ENCODE measurements at places on chromosomes 11 and 22.

DNA sequence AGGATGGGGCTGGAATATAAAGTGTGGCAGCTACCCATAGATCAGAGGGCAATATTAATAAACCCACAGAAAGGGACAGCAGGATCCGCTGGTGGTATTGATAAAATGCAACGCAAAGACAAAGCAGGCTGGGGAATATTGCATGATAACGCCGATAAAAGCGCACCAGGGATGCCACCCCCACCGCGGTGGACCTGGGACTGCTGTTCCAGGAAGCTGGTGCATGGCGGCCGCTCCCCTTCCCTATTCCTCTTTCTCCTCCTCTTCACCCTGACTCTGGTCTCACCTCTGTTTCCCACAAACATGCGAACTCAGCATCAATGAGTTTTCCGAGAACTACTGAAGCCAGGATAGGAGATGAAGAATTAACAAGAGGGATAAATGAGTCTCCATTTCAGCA, 20.2 kb downstream of the SPATA19 start:
- DNase-seq: no peak

- DNase-seq: peak; percentile 85
These were observed 104.4 kb upstream of the PLET1 start for GRCh38 chr11:112364962-112365481.

- DNase-seq: peak; percentile 92
These were observed 114.5 kb downstream of the MAML2 start for GRCh38 chr11:96228473-96228891.

DNA sequence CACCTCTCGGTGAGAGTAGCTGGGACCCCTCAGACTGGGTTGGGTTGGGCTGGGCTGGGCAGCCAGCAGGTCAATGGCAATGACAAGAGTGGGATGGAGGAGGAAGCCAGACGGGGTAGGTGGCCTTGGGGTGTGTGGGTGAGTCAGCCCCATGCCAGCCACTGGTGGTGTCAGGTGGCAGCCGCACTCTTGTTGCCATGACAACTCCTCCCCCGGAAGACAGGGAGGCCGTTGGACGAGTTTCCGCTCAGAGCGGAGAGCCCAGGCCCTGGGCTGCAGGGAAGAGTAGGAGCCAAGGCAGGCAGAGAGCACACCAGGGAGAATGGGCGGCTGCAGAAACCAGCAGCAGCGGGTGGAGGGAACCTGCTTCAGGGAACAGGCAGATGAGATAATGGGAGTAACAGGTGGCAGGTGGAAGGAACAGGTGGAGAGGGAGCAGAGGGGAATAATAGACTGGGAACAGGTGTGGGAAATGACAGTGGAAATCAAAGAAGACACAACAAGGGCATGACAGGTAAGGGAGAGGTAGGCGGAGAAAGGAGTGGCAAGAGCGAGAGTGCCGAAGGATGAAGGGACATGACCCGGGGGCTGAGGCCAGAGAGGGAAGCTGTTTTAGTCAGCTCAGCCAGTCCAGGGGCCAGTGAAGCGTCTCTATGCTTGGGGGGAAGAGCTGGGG, 8.7 kb downstream of the SPTBN2 start:
- peak; percentile 74 for DNase-seq

- no peak for DNase-seq
These were observed 165.7 kb downstream of the CADM1 start for GRCh38 chr11:115338476-115338875.

GRCh38 chr22:48838846-48839730, 988.6 kb downstream of the BRD1 start:
- DNase-seq: no peak

GRCh38 chr11:2210366-2211112, 38.9 kb upstream of the TH start:
- DNase-seq: no peak

DNA sequence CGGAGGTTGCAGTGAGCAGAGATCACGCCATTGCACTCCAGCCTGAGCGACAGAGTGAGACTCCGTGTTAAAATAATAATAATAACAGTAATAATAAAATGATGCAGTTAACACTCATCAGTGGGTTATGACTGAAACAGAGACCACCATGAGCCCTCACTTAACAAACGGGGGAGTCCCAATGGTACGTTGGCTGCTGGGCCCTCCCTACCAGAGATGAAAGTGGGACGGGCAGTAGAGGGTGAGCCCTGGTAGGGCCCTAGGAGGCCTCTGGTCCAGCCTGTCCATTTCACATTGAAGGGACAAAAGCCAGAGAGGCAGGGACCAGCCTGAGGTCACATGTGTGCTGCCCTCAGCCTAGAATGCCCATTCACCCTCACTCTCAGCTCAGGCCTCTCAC, 13.7 kb upstream of the KIAA0930 start:
- DNase-seq: no peak

DNA sequence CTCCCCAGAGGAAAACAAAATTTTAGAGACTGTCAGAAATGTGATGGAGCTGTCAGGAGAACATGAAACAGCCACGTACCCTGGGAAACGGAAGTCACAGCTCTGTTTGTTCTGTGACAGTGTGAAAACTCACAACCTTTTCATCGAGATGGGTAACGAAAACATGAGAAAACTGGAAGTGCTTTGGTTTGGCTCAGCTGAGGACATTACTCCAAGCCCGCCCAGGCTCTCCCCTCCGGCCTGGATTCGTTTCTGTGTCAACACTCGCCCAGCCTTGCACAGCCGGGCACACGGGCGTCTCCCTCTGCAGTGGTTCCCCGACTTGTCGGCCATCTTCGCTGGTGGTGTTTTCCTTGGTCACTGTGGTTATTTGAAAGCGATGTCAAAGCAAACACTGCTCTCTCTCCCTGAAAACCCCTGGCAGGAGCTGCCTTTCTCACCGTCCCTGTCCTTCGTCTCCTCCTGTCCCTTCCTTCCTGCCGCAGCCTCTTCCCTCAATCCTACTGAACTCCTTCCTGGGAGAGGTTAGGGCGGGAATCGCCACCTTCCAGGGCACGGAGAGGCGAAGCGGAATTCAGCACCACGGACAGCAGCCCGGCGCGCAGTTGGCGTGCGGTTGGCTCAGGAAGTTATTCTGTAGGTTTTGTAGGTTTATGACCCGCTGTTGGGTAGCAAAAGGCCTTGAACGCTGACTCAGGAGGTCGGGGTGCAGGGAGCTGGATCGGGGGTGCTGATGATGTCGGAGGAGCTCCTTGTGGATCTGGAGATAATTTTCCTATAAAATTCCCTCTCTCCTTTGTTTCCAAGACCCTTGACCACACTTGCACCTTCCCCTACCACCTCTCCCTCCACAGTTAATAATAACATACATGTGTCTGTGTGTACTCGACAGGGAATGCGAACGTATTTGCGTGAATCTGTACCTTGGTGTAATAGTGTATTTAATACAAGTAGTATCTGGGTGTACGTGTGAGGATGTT, 13.1 kb upstream of the RPS19BP1 start:
- DNase-seq: no peak

DNA sequence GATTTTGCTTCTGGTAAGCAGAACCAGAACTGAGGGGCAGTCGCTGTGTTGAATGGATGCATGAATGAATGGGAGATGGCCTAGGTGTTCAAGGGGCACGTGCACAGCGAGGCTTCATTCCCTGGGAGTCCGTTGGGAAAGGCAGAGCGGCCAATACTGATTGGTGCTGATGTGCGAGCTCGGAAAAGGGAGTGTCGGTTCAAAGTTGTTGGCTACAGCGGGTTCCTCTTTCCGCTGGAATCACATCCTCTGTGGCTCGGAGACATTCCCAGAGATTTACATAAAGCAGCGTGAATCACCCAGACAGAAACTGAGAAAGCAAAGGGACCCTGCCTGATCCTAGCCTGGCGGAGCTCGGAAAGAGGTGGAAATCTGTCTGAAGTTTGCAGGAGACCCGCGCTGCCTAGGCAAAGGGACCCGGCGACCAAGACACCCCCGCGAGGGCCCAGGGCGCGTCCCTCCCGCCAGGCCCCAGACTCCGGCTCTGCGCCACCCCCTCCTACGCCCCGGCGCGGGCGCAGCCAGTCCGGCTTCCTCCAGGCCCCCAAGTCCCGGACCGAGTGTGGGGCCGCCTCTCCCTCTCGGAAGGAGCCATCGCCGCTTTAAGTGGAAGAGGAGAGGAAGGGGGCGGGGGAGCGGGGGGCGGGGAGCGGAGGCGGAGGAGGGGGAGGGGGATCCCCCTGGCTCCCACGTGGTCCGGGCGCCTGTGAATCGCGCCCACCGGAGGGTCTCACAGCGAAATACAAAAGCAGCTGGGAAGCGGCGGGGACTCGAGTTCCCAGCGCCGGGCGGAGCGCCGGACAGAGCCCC, at the start of gene FJX1:
Gene FJX1 (plus strand): TSS at position 774 of the 810 bp plus-strand sequence. CDS start 177 bp downstream, outside the sequence.
- DNase-seq: peak; percentile 87

DNA sequence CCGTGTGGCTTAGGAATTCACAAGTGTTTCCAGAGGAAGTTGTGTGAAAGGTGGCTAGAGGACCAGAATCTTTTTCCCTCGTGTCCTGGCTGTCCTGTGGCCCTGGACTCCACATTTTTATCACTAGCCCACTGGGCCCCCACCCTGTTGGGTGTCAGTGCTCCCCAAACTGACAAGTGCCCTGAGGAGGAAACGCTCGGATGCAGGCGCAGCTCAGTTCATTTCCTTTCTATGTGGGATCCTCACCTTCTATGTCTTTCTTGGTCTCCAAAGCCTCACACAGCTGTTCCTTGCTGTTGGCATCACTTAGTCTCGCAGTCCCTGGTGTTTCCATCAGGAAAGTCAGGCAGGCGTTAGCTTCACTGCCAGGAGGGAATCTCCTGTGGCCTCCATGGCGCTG, 68.0 kb upstream of the KCNQ1OT1 start:
- DNase-seq: no peak

DNA sequence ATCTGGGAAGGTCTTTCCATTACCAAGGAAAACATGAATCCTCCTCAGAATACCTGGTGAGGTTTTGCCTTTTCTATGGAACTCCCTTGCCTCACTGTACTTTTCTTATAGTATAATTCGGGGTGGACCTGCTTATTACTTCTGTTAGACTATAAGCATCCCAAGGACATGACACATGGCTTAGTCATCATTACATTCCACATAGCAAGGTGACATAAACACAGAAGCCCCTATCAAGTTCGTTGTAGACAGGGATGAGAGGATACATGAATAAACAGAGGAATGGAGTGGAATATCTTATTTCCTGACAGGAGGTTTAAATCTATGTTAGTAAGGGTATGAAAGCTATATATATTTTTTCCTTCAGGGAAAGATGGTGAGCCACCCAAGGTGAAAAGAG, 532.2 kb upstream of the CCDC90B start:
- DNase-seq: no peak

- DNase-seq: no peak
These were observed 21.4 kb downstream of the KIAA1671 start for GRCh38 chr22:24973872-24974271.

GRCh38 chr11:8336356-8337129, 72.9 kb upstream of the LMO1 start:
- DNase-seq: no peak

DNA sequence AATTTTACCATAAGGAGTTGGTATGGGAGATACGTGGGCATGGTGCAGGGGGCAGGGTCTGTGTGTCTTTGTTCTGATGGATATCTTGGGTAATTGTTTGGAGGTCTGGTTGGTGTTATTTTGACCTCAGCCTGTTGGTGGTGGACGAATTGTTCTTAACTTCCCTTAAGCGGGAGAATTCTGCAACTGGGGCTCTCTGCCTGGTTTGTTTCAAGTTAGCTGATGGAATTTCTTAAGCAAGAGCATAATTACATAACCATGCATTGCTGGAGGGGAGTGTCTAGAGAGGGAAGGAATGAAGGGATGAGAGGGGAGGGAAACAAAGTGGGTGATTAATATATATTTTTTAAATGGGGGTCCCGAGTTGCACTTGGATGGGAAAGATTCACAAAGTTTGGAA, 908.5 kb upstream of the RAG2 start:
- DNase-seq: no peak

DNA sequence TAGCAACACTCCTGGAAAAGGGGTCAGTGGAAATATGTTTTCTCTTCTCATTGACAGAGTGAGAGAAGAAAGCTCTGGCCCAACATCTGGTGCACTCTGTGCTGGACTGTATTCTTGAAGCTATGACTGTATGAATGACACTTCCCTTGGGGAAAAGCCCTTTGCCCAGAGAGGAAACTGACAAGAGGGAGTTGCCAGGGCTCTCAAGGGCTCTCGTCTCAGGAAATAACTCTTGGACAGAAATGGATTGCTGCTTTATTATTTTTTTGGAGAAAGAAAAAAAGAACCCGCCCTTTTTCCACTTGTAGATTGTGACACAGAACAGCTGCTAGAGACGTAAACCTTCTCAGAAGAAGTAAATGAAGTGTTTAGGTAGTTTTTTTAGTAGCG, 11.4 kb downstream of the ETS1 start:
- no peak for DNase-seq

- DNase-seq: no peak
These were observed 2.9 kb downstream of the SUSD2 start for GRCh38 chr22:24184057-24184798.

- DNase-seq: peak; percentile 79
These were observed 61.5 kb downstream of the ENDOD1 start for GRCh38 chr11:95150956-95151684.

- DNase-seq: no peak
These were observed at the start of gene TP53AIP1 for GRCh38 chr11:128942817-128943427. TSS of gene TP53AIP1 (minus strand) at chr11:128942871. CDS start at chr11:128937818, 5,053 bp downstream.

DNA sequence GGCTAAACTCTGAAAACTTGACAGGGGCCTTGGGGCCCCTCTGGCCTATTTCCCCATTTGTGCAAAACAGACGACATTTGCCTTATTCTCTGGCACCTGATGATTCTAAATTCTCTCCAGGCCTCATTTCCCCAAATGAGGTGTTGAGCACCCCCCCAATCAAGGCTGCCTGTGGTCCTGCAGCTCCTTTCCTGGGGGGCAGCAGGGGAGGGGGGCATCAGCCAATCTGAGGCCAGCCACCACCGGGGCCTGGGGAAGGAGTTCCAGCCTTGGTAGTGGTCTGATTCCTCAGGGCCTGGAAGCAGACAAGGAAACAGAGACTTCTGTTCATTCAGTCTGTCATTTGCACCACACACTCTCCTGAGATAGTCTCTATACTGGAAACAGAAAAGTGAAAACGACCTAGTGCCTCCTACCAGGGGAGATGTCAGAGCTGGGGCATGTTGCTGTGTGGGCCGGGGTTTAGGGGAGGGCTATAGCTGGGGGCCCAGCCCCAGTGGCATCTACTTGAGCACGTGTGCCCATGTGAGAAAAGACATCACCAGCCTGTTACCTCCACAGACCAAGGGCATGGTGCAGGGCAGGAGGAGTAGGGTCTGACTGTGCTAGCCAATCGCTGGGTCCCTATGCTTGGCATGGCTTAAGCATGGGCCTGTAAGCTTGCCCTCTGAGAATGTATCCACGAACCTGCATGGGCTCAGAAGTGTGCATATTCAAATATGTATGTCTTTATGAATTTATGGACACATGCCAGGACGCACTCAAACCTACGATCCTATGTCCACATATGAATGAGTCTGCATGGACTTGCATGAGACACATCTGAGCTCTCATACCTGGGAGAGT, 1.8 kb upstream of the TPBGL start:
- DNase-seq: no peak

DNA sequence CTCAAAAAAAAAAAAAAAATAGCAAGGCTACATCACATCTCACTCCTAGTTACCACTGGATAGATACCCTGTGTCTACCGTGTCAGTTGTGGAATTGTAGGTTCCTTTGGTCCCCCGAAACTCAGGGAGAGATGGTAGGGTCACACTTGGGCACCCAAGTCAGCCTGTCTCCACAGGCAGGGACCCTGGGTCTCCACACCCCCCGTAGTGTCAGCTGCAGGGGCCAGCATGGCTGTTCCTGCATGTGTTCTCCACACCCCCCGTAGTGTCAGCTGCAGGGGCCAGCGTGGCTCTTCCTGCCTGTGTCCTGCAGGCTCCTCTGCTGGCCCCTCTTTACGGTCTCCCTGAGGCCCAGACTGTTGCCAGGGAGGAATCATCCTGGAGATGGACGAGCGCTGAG, 282.1 kb downstream of the BRD1 start:
- no peak for DNase-seq

GRCh38 chr22:42932197-42932519, 75.1 kb upstream of the ARFGAP3 start:
- DNase-seq: no peak

Data from HFF-Myc (cell line).